ENCODE measurements at places on chromosomes 1 and 21.

DNA sequence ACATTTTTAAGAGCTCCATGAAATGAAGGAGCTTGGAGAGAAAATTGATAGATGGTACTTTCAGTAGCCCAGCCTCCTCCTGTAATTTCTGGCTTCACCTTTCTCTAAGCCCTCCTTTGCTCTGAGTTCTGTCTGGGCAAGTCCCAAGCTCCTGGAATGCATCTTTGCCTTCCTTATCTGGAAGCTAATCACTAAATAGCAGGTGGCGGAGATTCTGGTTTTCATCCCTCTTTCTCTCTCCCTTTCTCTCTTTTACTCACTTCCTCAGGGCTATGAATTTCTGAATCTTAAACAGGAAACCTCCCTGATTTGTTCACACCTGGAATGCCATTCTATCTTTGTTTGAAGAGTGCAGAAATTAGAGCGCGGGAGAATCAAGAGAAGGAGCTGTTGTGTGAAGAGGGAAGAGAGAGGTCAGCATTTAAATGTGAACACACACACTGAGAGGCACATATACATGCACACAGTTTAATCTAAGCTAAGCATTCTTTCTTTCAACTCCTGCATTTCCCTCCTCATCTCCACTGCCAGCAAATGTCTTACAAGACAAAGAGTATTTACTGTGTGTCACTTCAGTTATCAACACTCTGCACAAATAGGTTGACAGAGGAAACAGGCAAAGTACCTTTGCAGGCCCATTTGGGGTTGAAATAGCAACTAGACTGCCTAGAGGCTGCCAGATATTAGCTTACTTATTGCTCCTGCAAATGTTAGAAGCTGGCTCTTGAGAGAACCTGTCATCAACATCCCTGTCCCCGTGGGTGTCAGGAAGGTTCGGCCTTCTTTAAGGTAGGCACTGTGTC lies 199.4 kb upstream of the CAMK1G start:
- no peaks in the 10 kb centered on the region for H3K36me3 ChIP-seq
- DNase-seq, result no peak

GRCh38 chr1:91555821-91556531 lies 55.3 kb downstream of the CDC7 start:
- no peak overlapping the region for H3K4me3 ChIP-seq
- peak overlapping the region; percentile 47 for H3K27ac ChIP-seq
- H3K4me1 ChIP-seq, result peaks cover 8% of the 10 kb centered on the region
- no peaks in the 10 kb centered on the region for H3K27me3 ChIP-seq

DNA sequence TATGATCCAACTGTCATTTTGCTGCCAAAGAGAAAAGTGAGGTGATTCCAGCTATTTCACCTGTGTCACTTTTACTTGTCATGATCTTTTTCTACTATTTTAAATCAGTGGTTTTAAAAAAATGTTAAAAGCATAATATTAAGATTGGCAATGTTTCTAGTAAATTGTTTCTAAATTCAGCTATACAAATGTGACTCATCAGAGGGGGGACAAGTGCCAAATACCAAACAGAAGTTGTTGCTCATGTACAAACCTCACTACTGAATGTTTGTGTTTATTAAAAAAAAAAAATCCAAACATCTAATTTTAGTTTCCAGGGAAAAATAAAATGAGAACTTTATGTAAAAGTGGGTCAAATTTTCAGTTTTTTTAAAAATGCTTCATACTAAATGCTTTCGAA lies 346.2 kb upstream of the SNX7 start:
- no peaks in the 10 kb centered on the region for H3K36me3 ChIP-seq
- H3K4me1 ChIP-seq, result no peaks in the 10 kb centered on the region
- no peak overlapping the region for H3K27ac ChIP-seq
- H3K4me3 ChIP-seq, result no peak overlapping the region

DNA sequence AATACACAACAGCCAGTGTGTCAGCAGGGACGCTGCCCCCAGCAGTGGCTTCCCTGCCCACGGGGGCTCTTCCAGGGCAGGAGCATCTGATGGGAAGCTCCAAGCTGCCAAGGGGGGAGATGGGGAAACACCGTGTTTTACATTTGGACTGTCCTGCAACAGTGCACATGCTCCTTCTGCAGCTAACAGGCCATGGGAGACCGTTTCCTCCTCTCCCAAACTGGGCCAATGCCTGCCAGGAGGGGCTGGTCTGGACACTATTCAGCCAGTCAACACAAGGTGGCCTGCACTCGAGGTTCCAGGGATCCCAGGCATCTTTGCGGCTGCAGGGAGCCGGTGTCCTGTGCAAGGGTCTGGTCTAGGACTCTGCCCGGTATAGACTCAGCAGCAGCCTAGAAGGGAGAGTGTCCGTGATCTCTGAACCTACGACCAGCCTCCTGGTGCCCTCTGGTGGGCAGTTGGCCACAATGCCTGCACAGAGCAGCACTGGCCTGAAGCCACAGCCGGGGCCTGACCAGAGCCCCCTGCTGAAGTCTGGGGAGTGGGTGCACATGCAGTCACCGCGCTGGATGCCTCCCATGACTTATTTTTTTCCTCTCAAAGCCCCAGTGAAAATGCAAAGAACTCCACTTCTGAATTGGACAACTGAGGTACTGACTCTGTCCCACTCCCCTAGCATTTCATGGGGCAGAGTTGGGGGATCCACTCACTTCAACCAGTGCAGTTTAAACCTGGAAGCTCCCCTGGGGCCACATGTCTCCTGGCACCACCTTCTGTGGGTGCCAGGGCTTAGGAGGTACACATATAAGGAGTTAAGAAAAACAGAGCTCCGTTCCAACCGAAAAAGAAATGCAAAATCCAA lies 33.3 kb downstream of the RCC2 start:
- no peaks in the 10 kb centered on the region for H3K27me3 ChIP-seq
- H3K36me3 ChIP-seq, result peaks cover 29% of the 10 kb centered on the region
- DNase-seq, result peak; percentile 46
- H3K27ac ChIP-seq, result peak overlapping the region; percentile 39
- H3K4me3 ChIP-seq, result no peak overlapping the region
- peaks cover 2% of the 10 kb centered on the region for H3K4me1 ChIP-seq

DNA sequence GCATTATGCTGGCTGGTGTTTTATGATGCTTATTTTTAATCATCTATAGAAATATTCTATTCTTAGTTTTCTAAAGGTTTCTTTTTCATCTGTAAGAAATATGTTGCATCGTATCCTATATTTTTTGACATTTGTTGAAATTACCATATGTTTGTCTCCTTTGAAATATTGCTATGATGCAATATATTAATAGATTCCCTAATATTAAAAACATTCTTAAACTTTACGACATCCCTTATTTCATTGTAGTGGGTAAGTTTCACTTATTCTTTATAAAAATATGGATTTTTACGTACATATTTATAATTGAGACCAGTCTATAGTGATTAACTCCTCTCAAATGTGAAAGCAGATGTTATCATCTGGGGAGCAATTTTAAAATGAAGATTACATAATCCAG lies 258.2 kb upstream of the DUSP10 start:
- no peak overlapping the region for H3K27ac ChIP-seq
- H3K36me3 ChIP-seq, result peaks cover 2% of the 10 kb centered on the region
- no peaks in the 10 kb centered on the region for H3K27me3 ChIP-seq
- H3K4me3 ChIP-seq, result no peak overlapping the region

GRCh38 chr1:66372522-66373101 lies 161.3 kb upstream of the SGIP1 start:
- peak overlapping the region; percentile 93 for H3K27ac ChIP-seq
- peak overlapping the region; percentile 57 for H3K4me3 ChIP-seq
- no peaks in the 10 kb centered on the region for H3K27me3 ChIP-seq
- H3K4me1 ChIP-seq, result peaks cover 93% of the 10 kb centered on the region
- DNase-seq, result no peak

- no peak overlapping the region for H3K27ac ChIP-seq
- no peaks in the 10 kb centered on the region for H3K4me1 ChIP-seq
- peaks cover 5% of the 10 kb centered on the region for H3K27me3 ChIP-seq
- H3K36me3 ChIP-seq, result no peaks in the 10 kb centered on the region
Observed at GRCh38 chr1:219746141-219746540, 133.2 kb upstream of the ZC3H11B start.

GRCh38 chr1:118947003-118947765 lies 41.0 kb downstream of the TBX15 start:
- DNase-seq, result no peak
- H3K36me3 ChIP-seq, result no peaks in the 10 kb centered on the region
- H3K27ac ChIP-seq, result no peak overlapping the region
- H3K4me3 ChIP-seq, result no peak overlapping the region

- no peak overlapping the region for H3K27ac ChIP-seq
- H3K27me3 ChIP-seq, result no peaks in the 10 kb centered on the region
- peaks cover 14% of the 10 kb centered on the region for H3K36me3 ChIP-seq
- peaks cover 29% of the 10 kb centered on the region for H3K4me1 ChIP-seq
- H3K4me3 ChIP-seq, result no peak overlapping the region
- no peak for DNase-seq
Observed at GRCh38 chr1:21773585-21773984, 9.4 kb downstream of the USP48 start.

DNA sequence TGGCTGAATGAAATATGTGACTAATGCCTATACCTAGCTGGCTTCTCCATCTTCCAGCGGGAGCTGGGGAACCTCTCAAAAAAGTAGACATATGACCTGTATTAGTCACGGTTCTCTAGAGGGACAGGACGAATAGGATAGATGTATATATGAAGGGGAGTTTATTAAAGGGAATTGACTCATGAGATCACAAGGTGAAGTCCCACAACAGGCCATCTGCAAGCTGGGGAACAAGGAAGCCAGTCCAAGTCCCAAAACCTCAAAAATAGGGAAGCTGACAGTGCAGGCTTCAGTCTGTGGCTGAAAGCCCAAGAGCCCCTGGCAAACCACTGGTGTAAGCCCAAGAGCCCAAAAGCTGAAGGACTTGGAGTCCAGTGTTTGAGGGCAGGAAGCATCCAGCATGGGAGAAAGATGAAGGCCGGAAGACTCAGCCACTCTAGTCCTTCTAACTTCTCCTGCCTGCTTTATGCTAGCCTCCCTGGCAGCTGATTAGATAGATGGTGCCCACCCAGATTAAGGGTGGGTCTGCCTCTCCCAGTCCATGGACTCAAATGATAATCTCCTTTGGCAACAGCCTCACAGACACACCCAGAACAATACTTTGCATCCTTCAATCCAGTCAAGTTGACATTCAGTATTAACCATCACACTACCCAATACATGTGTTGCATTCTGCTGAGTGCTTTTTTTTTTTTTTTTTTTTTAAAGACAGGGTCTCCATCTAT lies 19.6 kb downstream of the OLIG1 start:
- H3K36me3 ChIP-seq, result no peaks in the 10 kb centered on the region
- no peak overlapping the region for H3K27ac ChIP-seq

GRCh38 chr1:9753121-9753531 lies 70.6 kb downstream of the CLSTN1 start:
- no peak for DNase-seq
- peaks cover 25% of the 10 kb centered on the region for H3K36me3 ChIP-seq

DNA sequence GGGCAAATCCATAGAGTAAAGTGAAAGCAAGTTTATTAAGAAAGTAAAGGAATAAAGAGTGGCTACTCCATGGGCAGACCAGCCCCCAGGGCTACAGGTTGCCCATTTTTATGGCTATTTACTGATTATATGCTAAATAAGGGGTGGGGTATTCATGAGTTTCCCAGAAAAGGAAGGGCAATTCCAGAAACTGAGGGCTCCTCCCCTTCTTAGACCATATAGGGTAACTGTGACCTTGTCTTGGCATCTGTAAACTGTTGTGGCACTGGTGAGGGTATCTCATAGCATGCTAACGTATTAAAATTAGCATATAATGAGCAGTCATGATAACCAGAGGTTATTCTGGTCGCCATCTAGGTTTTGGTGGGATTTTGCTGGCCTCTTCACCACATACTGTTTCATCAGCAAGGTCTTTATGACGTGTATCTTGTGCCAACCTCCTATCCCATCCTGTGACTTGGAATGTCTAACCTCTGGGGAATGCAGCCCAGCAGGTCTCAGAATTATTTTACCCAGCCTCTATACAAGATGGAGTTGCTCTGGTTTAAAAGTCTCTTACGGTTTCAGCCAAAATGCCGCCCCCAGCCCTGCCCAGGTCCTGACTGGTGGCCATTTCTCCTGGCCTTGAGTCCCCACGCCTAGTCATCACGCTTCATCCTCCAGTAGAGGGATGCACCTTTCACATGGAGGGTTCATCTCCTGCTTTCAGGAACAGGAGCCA lies 982 bp upstream of the TRIM17 start:
- H3K27me3 ChIP-seq, result peaks cover 55% of the 10 kb centered on the region
- peaks cover 23% of the 10 kb centered on the region for H3K4me1 ChIP-seq
- DNase-seq, result no peak
- H3K36me3 ChIP-seq, result peaks cover 6% of the 10 kb centered on the region
- no peak overlapping the region for H3K4me3 ChIP-seq

DNA sequence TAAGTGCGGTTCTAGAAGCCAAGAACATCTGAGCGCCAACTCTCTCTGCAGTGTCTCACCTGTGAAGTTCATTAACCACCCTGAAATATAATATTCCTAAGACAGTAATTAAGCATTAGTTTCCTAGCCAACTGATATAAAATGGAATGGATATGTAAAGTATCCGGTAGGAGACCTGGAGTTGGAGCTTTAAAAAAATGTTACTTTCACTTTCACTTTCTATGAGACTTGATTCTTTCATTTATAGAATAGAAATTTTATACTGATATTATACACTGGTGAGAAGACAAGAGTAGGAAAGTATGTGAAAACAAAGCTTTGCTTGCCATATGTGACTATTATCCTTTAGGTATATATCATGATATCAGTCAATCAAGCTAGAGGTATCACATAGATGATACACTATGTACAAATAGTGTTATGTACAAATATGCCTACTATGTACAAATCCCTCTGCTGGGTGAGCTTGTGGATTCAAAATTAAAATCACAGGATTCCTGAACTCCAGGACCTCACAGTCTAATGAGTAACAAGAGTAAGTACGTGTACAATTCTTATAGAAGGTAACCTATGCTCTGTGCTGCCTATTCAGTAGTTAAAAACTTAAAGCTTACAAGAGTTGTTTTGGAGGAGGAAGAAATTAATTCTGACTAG lies 934.2 kb downstream of the TTLL7 start:
- no peak overlapping the region for H3K27ac ChIP-seq
- no peaks in the 10 kb centered on the region for H3K4me1 ChIP-seq
- no peak for DNase-seq

DNA sequence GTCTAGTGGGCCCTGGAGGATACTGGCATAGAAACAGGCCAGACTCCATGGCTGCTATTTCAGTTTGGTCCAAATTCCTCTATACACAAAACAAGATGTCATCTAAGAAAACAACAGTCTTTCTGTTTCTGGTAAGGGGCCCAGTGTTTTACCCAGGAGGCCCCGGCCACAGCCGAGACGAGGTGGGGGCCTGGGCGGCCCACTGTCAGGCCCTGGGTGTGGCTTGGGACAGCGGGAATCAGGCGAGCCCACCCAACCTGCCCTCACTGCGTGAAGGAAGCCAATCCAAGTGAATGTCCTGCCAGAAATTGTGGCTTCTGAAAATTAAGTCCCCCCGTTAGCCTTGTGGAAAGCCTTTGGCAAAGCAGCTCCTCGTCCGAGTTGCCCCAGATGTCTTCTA lies 31.2 kb upstream of the GPR153 start:
- peaks cover 5% of the 10 kb centered on the region for H3K36me3 ChIP-seq
- H3K4me1 ChIP-seq, result peaks cover 6% of the 10 kb centered on the region
- no peak overlapping the region for H3K4me3 ChIP-seq
- H3K27ac ChIP-seq, result peak overlapping the region; percentile 62
- no peaks in the 10 kb centered on the region for H3K27me3 ChIP-seq

- peaks cover 58% of the 10 kb centered on the region for H3K4me1 ChIP-seq
- no peaks in the 10 kb centered on the region for H3K36me3 ChIP-seq
- DNase-seq, result peak; percentile 42
- no peaks in the 10 kb centered on the region for H3K27me3 ChIP-seq
- peak overlapping the region; percentile 85 for H3K27ac ChIP-seq
- peak overlapping the region; percentile 3 for H3K4me3 ChIP-seq
Observed at GRCh38 chr1:235275223-235275622, 52.8 kb downstream of the ARID4B start.

GRCh38 chr1:12446593-12446992 lies 171.4 kb downstream of the DHRS3 start:
- no peak overlapping the region for H3K4me3 ChIP-seq
- no peak for DNase-seq
- H3K27me3 ChIP-seq, result no peaks in the 10 kb centered on the region
- peaks cover 61% of the 10 kb centered on the region for H3K36me3 ChIP-seq
